ENCODE measurements at places on chromosomes 12 and 14. TPM values are rescaled to one million over a fixed set of nuclear protein-coding genes. Genes with fewer than 3 reads are reported as not detected.

ACACB gene
- total RNA-seq, result 134 TPM

CLEC7A gene
- 1.7 TPM for total RNA-seq

C1QL4 gene
- not detected for total RNA-seq

PLCZ1 gene
- total RNA-seq, result not detected

HCFC2 gene
- 22.9 TPM for total RNA-seq

SMOC1 gene
- total RNA-seq, result 0.45 TPM

ARHGDIB gene
- total RNA-seq, result 43.6 TPM

PRIMA1 gene
- total RNA-seq, result 30.9 TPM

NEK9 gene
- total RNA-seq, result 64.6 TPM

DNA sequence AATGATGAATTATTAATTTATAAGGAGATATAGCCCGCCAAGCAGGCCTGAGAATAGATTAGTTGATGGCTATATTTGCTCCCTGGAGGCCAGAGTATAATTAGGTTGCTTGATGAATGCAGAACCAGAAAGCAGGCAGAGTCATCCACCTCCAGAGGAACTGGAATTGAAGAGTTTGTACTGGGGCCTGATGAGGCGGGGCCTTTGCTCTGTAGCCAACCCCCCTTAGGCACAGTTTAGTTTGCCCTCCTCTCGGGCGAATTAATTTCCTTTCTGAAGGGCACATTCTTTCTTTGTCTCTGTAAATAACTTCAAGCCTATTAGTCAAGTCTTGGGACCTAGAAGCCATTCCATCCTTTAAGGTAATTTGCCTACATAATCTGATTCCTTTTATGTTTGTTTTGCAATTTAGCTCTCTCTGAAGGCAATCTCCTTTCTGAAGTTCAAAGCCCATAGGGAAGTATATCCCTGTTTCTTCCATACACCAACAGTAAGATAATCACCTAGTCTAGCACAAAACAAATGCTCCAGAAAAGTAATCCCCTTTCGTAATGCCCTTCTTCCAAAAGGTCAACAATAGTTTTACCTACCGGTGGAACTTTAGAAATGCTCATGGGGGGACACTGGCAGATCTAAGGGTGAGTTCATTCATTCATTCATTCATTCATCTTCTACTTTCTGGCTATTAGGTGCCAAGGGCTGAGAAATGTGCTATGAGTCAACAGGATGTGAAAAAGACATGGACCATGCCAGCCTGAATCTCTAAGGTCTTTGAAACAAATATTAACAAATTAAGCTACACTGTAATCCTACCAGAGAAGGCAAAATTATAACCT, 84.8 kb upstream of the NUDT4 start:
- H3K4me3 ChIP-seq, result no peak overlapping the region
- no peaks in the 10 kb centered on the region for H3K27me3 ChIP-seq
- no peak overlapping the region for H3K27ac ChIP-seq
- DNase-seq, result no peak
- H3K36me3 ChIP-seq, result no peaks in the 10 kb centered on the region
- H3K4me1 ChIP-seq, result peaks cover 3% of the 10 kb centered on the region

DNA sequence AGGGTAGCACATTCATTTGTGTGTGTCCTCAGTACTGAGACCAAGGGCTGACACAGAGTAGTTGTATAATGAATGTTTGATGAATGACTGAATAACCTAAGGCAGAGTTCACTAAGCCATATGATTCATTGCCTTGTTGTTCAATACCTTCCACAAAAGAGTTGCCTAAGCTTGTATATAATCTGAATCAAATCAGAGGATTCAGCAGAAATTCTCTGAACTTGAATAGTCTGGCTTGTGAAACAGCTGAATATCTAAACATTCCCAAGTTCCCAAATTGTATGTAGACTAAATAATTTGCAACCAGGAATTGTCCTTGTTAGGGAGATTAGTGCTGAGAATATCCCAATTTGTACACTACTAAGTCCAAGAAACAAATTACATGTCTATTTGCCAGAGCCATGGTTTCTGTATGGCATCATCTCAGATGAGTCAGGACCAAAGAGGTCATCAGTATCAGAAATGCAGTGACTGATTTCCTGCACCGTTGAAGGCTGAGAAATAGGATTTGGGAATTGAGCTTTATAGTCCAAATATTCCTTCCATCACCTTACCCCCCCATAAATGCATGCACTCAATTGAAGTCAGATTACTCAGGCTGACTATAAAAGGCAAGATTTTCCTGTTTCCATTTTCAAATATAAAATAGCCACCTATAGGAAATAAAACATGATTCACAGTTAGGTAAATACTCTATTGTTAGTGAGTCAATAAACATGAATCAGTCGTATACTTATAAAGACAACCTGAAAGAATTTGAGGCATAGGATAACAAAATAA, 168.7 kb downstream of the PHLDA1 start:
- H3K4me1 ChIP-seq, result no peaks in the 10 kb centered on the region
- DNase-seq, result no peak
- H3K27me3 ChIP-seq, result no peaks in the 10 kb centered on the region
- H3K4me3 ChIP-seq, result no peak overlapping the region

DNA sequence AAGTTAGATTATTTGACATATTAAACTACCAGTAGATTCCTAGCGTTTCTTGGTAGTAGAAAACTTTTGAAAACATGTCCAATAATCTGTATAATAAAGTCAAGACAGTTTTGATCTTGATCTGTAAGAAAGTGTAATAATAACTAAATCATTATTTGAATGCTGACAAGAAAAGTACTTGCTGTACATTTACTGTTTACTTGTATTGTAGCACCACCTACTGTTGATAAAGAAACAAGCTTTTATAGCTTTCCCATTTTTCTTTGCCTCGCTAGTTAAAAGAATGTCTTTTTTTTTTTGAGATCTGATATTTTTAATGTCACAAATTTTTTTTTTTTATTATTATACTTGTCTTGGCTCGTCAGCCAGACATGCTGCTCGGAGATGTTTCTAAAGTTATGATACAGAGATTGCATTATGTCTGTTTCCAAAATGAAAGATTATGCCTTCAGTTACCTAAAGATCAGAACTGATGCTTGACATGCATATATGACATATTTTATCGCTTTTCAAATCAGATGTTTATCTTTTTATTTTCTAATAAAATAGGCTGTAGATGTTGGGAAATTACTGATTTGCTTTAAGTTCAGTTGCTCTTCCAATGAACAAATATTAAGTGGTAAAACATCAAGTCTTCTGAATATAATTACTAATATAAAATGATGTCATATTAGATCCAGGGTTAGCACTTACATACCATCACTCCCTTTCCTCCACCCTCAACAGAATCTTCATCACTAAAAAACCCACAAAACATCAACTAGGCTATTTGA, 140.5 kb downstream of the AKAP6 start:
- no peak overlapping the region for H3K4me3 ChIP-seq
- no peak for DNase-seq
- no peaks in the 10 kb centered on the region for H3K27me3 ChIP-seq
- peak overlapping the region; percentile 84 for H3K27ac ChIP-seq

DNA sequence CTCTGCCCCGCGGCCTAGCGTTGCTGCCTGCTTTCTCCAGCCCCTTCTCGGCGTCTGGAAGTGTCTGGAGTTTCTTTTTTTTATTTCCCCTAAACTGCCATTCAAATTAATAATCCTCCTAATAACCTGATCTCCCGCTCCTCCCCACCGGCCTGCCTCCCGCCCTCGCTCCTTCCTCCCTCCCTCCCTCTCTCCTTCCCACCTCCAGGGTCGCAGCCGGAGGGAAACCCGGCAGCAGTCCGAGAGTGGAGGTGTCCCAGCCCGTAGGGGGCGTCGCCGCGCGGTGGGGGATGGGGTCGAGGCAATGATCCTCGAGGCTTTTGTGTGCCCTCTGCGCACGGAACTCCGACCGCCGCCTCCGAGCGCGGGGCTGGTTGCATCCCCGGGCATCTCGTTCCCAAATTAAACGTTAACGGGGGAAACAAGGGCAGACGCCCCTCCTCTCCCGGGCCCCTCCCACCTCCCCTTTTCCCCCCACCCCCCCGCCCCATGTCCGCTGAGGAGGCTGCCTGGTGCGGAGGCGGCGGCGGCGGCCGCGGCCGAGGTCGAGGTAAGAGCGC, 1.0 kb upstream of the SOCS2 start:
- no peak for DNase-seq
- no peaks in the 10 kb centered on the region for H3K27me3 ChIP-seq
- H3K36me3 ChIP-seq, result peaks cover 17% of the 10 kb centered on the region
- H3K4me3 ChIP-seq, result peak overlapping the region; percentile 71

DNA sequence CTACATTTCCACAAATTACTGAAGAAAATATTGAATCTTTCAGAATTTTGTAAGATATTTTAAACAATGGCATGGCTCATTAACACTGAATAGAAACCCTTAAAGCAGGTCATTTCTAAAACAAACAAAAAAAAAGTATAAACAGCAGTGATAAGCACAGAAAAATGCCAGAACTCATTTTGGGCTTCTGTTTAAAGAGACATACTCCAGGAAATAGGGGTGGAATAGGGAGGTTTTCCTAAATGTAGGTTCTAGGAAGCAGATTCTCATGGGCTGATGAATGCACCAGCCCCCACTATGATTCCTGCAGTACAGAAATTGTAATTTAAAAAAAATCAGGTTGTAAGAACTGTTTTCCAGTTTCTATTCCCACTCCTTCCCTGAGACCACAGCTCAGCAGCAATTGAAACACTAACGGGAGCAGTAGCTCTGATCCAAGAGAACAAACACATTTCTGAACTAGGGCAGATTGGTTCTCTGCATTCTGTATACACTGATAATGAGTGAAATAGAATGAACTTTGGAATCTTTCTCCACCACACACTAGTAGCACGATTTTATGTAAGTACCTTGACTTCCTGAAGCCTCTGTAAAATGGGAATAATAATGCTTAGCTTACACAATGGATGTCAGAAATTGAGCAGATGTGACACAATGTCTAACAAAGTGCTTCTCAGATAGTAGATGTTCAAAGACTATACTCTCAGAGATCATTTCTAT, 115.6 kb upstream of the TMTC1 start:
- no peak for DNase-seq
- H3K36me3 ChIP-seq, result no peaks in the 10 kb centered on the region
- H3K4me3 ChIP-seq, result no peak overlapping the region
- no peaks in the 10 kb centered on the region for H3K27me3 ChIP-seq
- no peaks in the 10 kb centered on the region for H3K4me1 ChIP-seq

GRCh38 chr12:10213168-10214135, 775 bp downstream of the GABARAPL1 start:
- peak; percentile 95 for DNase-seq
- H3K27ac ChIP-seq, result peak overlapping the region; percentile 96
- no peaks in the 10 kb centered on the region for H3K27me3 ChIP-seq

DNA sequence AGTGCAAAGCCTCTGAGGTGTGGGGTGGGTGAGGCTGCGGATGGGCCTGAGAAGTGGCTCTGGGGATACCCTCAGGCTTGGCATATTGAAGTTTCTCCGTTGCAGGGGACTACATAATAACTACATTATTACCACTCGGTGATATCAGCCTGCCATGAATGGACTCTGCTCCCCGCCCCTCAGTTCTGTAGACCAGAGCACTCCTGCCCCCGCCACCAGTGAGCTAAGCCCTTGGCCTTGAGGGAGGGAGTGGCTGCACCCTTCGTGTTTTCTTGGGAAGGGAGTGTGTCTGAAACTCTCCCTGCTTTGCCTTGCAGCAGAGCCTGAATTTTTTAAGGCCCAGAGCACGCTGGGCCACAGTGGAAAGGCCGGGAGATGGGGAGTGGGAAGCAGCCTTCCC, 1.7 kb downstream of the ORAI1 start:
- peaks cover 74% of the 10 kb centered on the region for H3K4me1 ChIP-seq
- peak overlapping the region; percentile 76 for H3K4me3 ChIP-seq
- peak overlapping the region; percentile 96 for H3K27ac ChIP-seq

DNA sequence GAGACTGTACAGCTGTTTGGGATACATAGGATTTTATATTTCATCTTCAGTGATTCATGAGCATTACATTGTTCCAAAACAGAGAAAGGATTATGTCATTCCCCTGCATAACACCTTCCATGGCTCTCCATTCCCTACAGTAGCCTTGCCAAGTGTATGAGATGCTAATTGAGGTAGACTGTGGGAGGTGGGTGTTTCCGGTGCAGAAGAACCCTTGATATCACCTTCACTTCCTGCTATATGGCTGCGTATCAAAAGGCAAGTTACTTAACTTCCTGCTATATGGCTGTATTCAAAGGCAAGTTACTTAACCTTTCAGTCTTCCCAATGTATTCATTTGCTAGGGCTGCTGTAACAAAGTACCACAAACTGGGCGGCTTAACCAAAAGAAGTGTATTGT, 11.2 kb downstream of the FAR2 start:
- H3K4me1 ChIP-seq, result peaks cover 29% of the 10 kb centered on the region
- no peak overlapping the region for H3K27ac ChIP-seq

DNA sequence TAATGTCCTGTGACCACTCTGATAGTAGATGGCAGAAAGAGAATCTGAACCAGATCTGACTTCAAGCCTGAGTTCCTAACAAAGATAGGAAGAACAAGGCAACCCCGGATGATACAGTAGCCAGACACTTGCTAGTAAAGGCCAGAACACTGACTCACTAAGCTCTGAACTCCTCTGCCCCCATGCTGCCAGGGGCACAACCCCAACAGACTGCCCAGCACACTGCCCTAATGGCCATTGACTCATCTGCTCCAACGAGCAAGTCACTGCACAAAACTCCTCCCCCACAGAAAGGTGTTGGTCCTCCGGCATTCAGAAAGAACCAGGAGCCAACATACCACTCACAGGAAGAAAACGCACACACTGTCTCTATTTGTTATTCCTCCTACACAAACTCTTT, 179.6 kb upstream of the NUDT4 start:
- H3K27me3 ChIP-seq, result no peaks in the 10 kb centered on the region
- H3K4me1 ChIP-seq, result no peaks in the 10 kb centered on the region
- no peak overlapping the region for H3K27ac ChIP-seq
- no peak for DNase-seq
- H3K36me3 ChIP-seq, result no peaks in the 10 kb centered on the region

- no peak for DNase-seq
- no peaks in the 10 kb centered on the region for H3K36me3 ChIP-seq
- peak overlapping the region; percentile 85 for H3K27ac ChIP-seq
- H3K4me3 ChIP-seq, result peak overlapping the region; percentile 99
- peaks cover 34% of the 10 kb centered on the region for H3K4me1 ChIP-seq
Measured at GRCh38 chr14:105021656-105022275, 883 bp upstream of the CDCA4 start.

- peak overlapping the region; percentile 62 for H3K27ac ChIP-seq
- DNase-seq, result no peak
- no peaks in the 10 kb centered on the region for H3K36me3 ChIP-seq
- peak overlapping the region; percentile 36 for H3K4me3 ChIP-seq
- H3K27me3 ChIP-seq, result no peaks in the 10 kb centered on the region
Measured at GRCh38 chr14:20782280-20782890, 1.3 kb downstream of the RNASE6 start.

- no peaks in the 10 kb centered on the region for H3K4me1 ChIP-seq
- H3K27ac ChIP-seq, result no peak overlapping the region
- H3K27me3 ChIP-seq, result no peaks in the 10 kb centered on the region
Measured at GRCh38 chr12:90974286-90974685, 19.3 kb upstream of the CCER1 start.

DNA sequence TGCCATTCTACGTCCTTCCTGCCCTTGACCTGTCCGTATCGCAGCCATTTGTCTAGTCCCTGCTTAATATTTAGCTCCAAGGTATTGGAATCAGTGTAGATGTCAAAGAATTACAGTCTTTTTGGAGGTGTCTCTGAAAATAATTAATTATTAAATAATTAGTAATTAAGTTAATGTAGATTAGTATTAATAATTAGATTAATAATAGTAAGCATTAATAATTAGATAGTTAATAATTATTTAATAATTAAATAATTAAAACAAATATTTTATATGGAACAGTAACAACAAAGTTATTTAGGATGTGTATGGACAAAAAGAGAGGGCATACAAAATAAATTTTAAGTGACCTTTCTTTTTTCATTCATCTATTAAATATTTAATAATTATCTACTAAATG, 639.6 kb downstream of the AACS start:
- H3K27ac ChIP-seq, result no peak overlapping the region
- H3K4me3 ChIP-seq, result no peak overlapping the region
- no peak for DNase-seq
- H3K36me3 ChIP-seq, result no peaks in the 10 kb centered on the region
- no peaks in the 10 kb centered on the region for H3K27me3 ChIP-seq

All from esophagus muscularis mucosa (tissue), 4 donors.